ENCODE measurements at places on chromosomes 12 and 14.

DNA sequence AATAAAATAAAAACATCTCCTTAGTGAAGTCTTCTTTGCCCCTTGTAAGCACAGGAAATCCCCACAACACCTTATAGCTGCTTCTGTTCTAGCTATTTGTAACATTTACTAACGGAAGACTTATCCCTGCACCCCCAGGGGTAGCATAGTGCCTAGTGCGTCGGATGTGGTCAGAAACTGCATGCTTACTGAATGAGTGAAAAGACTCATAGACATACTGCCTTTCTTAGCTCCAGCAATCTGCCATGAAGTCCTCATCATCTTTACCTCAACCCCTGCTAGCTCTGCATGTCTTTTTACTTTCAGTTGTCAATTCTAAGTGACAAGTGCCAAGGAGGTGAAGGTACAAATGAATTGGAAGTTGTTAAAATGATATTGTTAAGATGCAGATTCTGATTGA is 12.9 kb downstream of the RIOX1 start:
- DNase-seq: no peak

DNA sequence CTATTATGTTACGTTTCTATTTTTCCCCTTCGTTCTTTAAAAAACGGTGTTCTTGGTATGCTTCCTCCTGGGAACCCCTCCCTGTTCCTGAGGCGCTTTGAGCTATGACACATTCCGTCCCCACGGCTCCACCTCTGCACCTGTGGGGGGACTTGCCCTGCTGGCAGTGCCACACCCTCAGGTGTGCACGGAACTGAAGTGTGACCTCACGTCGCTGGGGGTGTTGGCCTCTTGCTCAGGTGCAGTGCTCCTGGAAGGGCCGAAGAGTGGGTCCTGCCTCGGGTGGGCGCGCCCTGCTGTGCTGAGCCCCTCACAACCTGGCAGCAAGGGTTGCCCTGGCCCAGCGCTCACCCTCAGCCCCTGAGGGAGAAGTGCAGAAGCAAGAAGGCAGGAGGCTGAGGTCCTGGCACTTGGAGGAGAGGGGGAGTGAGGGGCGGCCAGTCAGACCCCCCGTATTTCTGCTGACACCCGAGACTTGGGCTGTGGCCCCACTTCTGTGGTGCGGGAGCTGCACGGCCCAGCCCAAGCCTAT is 4.9 kb downstream of the AMN start:
- peak; percentile 63 for DNase-seq

DNA sequence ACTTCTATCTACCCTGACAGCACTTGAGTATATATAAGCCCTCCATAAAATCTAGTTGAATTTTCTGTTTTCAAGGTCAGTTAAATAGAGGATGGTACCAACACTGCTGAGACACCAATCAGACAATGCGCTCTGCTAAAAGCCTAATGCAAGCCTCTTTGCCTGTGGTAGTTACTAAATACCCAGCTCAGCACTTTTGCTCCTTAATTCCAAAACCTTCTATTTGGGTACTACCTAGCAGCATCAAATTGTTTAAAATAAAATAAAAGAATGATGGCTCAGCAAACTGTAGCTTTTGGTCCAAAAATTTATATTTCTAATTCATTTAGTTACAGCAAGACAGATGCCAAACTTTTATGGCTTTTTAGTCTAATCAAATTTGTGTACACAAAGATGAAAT is 107.9 kb downstream of the IPO8 start:
- no peak for DNase-seq

DNA sequence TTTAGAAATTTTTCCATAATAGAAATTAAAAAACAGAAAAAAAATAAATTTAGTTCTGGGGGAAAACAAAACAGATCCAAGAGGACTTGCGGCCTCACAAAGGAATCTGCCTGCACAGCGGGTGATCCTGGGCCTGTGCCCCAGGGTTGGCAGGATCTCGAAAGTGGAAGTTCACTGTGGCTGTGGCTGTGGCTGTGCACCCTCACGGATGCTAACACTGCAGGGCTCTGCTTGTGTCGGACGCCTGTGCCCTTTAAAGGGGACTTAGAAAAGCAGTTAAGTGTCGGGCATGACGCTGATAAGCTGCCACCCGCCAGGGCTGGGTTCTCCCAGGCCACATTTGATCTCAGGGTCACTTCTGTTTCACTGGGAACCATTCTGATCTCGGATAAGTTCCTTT is 209.1 kb downstream of the TTC7B start:
- DNase-seq: no peak

GRCh38 chr12:57049890-57050289 is at the start of gene MYO1A:
MYO1A (minus strand) TSS chr12:57050129; CDS start chr12:57048323, 1,806 bp downstream.
- peak; percentile 46 for DNase-seq

GRCh38 chr14:74841230-74842207 is 34.4 kb downstream of the PROX2 start:
- no peak for DNase-seq

DNA sequence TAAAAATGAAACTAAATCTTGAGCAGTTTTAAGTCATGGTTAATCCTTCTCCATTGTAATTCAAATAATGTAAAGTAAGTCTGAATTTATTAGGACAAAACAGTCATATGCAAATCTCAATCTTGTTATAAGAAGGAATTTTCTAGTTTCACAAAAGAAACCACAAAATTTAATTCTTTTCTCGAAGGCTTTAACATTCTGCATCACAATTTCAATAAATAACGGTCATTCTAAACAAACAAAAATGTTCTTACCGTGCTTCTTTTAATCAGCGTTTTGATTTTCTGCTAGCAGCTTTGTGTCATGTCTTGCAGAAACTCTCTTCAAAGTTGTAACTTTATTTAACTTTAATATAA is 225 bp downstream of the CLEC2B start:
- no peak for DNase-seq

GRCh38 chr12:67504026-67504425 is 144.5 kb upstream of the DYRK2 start:
- DNase-seq: no peak

- DNase-seq: no peak
Measured at GRCh38 chr12:52341066-52341580, 19.9 kb upstream of the KRT83 start.

DNA sequence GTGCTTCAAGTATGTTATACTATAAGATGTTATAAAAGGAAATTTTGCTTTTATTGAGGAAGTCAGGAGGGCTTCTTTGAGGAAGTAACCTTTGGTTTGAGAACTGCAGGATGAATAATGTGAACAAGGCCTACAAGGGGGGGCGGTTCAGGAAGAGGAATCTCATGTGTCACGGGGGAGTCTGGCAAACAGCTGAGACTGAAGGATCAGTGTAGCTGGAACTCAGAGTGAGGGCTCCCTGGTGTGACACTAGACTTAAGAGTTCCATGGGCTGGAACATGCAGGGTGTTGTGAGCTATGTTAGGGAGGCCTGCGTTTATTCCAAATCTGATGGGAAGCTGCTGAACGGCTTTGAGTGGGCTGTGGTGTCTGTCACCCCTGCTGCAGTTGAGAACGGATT is 62.3 kb downstream of the UNC79 start:
- DNase-seq: no peak

DNA sequence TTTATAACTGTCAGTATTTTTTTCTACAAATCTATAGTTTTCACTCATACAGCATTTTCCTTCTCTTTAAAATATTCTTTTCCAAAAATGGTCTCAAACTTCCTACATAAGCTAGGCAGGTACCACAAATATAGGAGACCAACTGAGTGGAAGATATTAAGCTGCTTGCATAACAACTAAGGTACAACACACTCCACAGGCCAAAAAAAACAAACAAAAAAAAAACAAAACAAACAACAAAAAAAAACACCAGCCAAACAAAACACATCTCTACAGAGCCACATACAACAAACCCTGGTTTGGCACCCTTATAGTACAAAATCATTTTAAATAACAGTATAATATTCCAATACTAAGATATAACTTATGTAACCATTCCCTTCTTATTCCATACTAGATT is 50.1 kb downstream of the SLC2A13 start:
- no peak for DNase-seq

GRCh38 chr14:61034416-61035120 is 53.5 kb downstream of the SLC38A6 start:
- no peak for DNase-seq

GRCh38 chr12:116977465-116978380 is 67.0 kb downstream of the FBXW8 start:
- DNase-seq: no peak

DNA sequence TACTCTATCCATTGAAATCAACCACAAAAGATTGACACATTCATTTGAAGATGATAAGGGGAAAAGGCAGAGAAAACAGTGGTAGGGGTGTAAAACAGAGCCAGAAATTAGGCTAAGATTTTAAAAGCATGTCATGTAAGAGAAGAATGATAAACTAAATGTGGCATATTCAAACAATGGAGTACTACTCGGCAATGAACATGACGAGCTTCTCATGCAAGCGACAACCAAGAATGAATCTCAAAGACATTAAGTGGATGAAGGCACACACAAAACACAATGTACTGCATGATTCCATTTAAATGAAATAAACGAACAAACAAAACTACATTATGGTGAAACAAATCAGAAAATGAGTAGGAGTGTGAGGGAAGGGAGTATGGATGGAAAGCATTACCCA is 134.8 kb downstream of the ITPR2 start:
- DNase-seq: no peak

DNA sequence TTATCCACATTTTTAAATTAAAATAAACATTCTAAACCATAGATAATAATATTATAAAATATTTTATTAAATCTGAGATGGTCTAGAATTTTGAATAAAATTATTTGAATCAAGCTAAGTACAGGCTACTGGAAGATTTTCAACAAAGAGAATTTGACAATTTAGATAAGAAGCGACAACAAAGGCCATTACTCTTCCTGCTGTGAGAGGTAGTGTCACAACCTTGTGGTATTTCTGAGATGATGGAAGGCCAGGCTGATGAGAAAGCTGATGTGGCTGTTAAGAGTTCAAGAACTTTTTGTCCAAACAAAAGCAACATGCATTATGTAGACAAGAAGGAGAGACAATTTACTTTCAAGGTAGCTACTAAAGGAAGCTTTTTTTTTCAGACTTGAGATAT is 43.7 kb upstream of the CNTN1 start:
- no peak for DNase-seq

DNA sequence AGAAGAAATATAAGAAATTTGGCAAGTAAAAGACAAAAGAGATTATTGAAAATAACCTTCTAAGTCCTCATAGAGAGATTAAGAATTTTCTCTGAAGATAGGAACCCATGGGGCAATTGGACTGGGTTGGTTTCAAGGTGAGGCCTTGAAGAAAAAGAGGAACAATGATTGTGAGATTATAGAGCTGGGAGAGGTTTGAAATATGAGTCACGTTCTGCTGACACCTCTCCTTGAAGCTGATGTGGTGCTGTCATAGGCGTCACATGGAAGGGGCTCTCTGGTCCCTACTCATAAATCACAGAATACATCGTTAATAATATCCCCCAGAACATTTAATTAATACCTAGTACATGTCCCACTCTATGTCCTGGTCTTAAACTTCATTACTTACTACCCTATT is 227.6 kb upstream of the PDE3A start:
- DNase-seq: no peak

- DNase-seq: no peak
Measured at GRCh38 chr12:119415714-119416113, 81.2 kb downstream of the CCDC60 start.

DNA sequence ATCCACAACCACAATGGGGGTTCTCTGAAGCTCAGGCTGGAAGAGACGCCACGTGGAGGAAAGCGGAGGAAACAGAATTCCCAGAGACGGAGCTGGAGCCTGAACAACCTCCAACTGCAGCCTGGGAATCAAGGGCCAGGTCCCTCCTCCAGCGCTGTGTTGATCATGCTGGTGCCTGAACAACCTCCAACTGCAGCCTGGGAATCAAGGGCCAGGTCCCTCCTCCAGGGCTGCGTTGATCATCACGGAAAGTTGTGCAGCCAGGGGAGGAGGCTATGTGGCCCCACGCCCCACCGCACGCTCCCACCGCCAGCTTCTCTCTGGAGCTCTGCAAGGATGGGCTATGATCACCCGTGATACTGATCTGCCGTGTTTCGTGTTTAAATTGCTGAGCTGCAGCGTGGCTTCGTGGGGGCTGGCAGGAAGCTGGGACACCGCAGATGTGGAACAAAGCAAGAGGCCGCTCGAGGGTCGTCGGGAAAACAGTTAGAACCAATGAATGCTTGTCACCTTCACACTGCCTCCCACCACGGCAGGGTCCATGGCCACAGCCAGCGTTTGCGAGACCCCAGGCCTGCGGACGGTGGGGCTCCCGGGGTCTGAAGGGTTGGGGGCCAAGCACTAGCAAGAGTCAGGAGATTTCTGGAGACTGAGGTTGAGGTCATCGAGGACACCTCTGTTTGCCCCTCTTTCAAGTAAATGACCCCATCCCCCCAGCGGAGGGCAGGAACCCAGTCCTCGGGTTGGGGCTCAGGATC is 51.8 kb upstream of the FBRSL1 start:
- no peak for DNase-seq

- DNase-seq: no peak
Measured at GRCh38 chr12:122495258-122495657, 5.5 kb downstream of the ZCCHC8 start.

DNA sequence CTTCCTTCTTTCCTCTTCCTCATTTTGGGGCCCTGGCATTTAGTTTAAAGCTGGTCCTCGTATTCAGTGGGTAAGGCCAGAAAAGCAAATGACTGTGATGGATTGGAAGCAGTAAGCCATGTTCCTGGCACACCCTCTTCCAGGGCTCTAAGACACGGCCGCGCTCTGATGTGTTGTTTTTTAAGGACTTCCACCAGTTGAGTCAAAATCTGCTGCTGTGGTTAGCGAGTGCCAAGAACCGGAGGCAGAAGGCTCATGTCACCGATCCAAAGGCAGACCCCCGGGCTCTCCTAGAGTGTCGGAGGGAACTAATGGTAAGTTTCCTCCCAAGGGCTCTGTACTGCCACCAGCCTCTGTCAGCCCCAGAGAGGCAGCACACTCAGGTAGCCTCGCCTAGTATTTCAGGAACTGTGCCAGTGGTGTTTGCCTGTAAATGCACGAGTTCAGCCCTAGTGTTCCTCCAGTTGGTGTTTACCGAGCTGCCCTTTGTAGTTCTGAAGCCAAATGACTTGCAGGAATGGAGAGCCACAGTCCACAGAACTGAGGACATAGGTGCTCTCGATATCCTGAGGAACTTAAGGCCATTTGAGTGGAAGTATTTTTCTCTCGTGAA is 72.7 kb downstream of the ESR2 start:
- DNase-seq: no peak

DNA sequence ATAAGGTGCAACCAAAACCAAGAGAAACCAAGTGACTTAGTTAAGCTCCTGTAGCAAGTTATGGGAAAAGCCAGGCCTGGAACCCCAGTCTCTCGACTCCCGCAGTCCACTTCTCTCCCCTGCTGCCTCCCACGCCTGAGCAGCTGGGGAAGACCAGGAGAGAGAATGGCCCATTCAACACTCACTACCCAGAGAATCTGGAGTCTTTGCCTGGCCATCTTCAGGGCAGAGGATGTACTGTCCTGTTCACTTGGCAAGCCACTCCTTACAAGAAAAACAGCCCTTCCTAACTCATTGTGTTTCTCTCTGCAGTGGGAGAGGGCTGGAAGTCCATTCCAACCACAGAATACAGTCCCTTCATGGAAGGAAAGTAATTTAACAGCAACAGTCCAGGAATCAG is 1.8 kb downstream of the PITPNM2 start:
- DNase-seq: no peak
